ENCODE measurements at places on chromosomes 7 and 10. TPM values are rescaled to one million over a fixed set of nuclear protein-coding genes. Genes with fewer than 3 reads are reported as not detected.

The ATP6V1F gene
- total RNA-seq: 66.5 TPM

The TMEM273 gene
- not detected for total RNA-seq

The KCND2 gene
- total RNA-seq: 17.7 TPM

The ELOVL3 gene
- total RNA-seq: not detected

The LIPJ gene
- total RNA-seq: 0.14 TPM

The WASL gene
- total RNA-seq: 45.3 TPM

The MYL10 gene
- total RNA-seq: not detected

GRCh38 chr7:86954971-86955370, 104.5 kb downstream of the ELAPOR2 start:
- DNase-seq: no peak

DNA sequence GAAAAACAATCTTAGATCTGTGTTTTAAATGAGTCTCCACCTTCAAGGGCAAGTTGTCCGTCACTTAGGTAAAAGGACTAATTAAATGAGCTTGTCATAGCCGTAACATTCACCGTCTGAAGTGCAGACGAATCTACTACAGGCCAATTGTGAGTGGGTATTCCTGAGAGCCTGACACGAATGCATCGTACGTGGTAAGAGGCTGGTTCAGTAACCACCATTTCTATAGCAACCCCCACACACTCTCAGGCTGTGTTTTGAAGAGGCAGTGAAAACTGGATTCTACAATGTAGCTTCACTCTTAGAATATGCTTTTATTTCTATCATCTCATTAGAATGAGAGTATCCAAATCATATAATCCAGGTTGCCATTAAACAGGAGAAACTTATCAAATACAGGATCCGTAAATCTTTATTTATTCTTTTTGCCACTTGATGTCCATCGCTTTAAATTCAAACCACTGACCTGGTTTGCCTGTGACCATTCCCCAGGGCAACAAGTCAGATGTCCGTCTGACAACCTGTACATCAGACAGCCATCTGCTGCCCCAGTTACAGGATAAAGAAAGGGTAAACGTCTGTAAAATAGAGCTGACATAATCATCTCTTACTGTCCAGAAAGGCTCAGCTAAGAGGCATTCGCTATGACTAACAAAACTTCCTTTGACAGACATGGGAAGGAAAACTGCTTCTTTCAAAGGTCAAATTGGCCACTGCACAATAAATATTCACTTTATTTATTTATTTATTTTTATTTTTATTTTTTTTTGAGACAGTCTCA, 70.3 kb upstream of the NMT2 start:
- DNase-seq: no peak

GRCh38 chr7:22549667-22550513, 49.9 kb upstream of the STEAP1B start:
- peak; percentile 93 for DNase-seq

DNA sequence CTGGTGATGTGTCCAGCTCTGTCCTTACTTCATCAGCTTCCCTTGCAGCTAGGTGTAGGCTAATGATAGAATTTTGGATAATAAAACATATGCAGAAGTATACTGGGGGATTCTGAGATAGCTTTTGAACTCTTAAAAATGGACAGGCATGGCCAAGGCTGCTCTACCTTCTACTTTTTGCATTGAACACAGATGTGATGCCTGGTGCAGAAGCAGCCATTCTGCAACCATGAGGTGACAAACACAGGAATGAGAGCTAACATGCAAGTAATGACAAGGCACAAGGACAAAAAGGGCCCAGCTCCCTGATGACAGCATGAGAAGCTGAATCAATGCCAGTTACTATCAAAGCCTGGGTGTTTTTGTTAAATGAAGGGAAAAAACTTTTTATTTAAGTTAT, 686.5 kb upstream of the AUTS2 start:
- no peak for DNase-seq

DNA sequence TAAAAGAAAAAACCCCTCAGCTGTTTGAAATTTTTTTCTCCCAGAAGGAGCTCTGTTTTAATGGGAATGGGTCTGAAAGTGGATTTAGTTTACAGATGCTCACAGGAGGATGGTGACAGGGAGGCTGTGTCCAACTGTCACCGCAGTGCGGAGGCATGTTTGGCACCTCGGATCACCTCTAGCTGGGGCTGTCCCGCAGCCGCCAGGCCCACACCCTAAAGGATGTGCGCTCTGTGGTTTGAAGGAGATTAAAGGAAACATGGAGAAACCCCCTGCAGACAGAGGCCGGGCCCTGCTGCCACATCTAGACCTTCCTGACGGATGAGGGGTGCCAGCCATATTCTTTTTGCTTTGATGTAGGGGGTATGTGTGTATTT, 160.6 kb downstream of the DNAJB6 start:
- no peak for DNase-seq

- DNase-seq: no peak
Measured at GRCh38 chr7:53684693-53685092, 649.3 kb downstream of the POM121L12 start.

DNA sequence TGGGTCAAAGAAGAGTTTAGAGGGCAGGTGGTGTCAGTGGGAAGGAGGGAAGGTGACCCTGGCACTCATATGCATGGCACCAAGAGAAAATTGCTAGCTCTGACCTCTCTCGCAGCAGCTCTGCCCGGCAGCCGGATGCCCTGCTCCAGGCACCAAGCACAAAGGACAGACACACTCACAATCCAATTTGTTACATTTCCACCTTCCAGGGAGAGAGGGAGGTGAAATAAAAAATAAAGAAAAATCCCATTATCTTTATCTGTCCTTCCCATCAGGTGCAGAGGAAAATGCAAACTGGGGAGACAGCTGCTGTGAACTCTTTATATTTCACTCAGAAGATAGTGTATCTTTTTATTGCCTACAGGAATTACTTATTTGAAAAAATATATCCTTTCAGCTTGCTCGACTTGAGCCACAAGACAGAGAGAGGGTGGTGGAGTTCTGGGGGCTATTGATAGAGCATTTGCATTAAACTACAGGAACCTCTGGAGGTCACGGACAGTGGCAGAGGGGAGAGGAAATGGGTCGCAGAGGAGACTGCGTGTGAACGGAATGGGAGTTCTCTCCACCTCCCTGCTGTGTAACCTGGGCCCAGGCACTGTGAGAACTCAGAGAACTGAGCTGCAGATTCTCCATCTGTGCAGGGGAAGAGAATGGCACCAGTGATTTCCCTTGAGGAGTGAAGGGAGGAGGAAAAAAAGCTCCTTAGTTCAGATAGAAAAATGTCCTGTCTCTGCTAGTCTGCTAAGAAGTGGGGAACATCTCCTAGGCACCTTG, 421.4 kb downstream of the PLXNA4 start:
- peak; percentile 17 for DNase-seq

GRCh38 chr7:23117841-23118240, 12.3 kb downstream of the KLHL7 start:
- no peak for DNase-seq

DNA sequence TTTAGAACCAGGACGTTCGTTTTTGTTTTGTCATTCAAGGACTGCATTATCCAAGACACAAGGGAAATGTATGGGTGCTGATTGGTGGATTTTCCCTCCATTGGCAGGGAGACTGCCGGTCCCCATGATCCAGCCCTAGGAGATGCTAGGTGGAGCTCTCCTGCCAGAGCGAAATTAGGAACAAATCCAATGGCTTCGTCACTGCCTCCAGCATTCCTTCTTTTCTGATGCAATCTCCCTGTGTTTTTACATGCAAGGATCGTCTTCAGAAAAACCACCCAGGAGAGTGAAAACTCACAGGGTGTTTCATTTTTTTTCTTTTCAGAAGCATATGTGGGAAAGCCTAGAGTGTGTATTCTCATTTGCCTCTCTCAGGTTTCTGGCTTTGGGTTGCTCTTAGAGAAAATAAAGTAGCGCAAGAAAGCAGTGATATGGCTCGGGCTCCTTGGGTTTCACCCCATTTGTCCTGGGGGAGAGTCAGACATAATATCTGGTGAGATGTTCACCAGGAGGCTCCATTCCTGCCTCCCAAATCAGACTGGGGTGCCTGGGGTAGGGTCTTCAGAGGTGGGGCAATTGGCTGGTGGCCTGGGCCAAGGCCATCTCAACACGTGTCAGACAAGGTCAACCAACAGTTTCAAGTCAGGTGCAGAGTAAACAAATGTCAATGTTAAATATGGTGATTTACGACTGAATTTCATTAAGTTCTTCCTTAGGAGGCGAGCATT, 450.9 kb upstream of the MKI67 start:
- DNase-seq: peak; percentile 46

GRCh38 chr7:155867734-155868400, 55.6 kb upstream of the SHH start:
- DNase-seq: no peak

GRCh38 chr7:2523941-2524807, 4.6 kb downstream of the LFNG start:
- DNase-seq: peak; percentile 74

DNA sequence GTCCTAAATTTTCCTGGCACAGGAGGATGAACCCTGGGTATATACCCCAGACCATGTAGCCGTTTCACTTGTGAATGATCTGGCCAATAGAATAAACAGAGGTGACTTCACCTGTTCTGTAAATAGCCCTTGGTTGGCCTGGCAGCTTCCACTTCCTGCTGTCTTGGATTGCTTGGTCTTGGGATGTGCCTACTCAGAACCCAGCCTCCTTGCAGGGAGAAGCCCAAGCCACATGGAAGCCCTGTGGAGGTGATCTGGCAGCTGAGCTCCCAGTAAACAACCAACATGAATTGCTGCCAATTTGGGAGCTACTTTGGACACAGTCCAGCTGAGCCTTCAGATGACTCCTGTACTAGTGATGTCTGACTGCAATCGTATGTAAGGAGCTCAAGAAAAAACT, 4.8 kb upstream of the RAPGEF5 start:
- no peak for DNase-seq

DNA sequence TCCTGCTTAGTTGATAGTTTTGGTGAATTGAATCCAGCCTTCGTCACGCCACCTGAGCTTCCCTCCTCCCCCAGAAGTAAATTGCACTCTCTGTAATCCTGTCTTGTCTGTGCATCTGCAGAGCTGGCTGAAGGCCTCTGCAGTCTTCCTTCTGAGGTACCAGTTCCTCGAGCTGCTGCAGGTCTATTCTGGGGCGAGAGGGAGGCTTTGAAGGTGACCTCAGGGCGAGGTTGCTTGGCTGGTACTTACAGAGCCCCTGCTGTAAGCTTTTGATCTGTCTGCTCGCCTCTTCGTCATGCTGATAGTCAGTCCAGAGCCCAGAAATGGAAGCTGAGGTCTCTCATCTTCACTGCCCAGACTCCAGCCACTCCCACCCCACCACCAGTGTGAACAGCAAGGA, 513.6 kb upstream of the FOXK1 start:
- no peak for DNase-seq

DNA sequence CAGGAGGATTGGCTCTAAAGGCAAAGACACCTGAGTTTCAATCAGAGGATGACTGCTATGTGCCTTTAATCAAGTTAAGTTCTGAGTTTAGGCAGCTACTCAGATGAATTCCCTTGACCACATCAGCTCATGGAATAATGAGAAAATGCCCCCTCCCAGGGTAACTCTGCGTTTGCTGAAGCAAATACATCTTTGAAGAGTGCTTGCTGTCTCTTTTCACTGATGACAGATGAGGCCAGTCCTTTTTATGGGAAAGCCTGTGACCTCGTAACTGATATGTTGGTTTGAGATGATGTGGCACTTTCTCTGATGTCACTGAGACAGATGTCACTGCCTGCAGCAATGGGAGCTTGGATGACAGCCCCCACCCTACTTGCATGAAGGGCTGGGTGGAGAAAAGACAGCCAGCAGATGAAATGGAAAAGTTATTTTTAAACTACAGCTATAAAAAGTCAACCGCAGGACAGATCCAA, 43.7 kb upstream of the DGKI start:
- DNase-seq: no peak

DNA sequence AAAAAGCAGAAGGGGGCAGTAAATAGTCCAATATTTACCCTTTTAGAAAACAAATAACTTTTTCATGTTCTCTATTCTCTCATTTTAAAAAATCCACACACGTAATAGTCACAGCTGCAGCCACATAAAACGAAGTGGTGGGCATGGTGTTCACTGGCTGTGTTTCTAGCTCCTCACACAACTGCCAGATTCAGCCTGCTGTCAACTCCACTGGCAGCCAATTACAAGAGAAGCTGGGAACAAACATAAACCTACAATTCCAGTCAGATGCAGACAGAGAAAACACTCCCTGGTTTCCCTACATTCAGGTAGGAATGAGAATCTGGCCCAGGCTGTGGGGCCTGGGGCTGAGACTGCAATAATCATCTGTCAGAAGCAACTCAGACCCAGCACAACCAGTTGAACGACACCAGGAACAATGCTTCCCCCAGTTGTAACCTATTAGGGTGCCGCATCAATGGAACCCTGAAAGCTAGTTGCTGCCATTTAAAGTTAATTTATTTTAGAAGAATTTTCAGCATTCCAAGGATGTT, 29.1 kb downstream of the ERCC6 start:
- DNase-seq: no peak

- DNase-seq: no peak
Measured at GRCh38 chr10:94358480-94358879, 4.3 kb downstream of the NOC3L start.

DNA sequence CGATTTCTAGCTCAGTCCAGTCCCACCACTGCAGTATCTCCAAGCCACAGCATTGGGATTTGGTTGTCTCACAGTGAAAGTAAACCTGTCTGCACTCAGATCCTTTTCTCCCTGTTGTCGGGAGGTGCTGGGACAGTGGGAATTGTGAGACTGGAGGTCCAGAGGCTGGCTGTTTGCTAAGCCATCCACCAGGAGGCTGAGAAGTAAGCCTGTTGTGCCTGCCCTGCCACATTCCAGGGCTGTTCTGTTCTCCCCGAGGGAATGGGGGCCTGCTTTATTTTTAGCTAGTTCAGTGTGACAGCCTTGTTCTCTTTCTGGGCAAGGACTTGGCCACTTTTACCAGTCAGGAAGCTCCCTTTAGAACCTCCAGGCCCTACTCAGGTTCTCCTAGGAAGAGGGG, 54.9 kb downstream of the HK1 start:
- peak; percentile 81 for DNase-seq

DNA sequence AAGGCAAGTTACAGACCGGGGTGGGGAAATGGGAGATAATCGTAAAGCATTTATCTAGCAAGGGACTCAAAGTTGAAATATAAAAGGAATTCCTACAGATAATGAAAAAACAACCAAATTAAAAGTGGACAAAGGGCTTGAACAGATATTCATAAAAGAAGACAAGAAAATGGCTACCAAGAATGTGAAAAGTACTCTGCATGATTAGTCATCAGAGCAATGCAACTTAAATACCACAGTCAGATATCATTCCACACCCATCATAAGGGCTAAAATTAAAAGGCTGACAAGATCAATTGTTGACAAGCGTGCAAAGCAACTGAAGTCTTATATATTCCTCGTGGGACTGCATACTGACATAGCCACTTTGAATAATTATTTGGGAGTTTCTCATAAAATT, 124.6 kb upstream of the RSU1 start:
- DNase-seq: no peak

DNA sequence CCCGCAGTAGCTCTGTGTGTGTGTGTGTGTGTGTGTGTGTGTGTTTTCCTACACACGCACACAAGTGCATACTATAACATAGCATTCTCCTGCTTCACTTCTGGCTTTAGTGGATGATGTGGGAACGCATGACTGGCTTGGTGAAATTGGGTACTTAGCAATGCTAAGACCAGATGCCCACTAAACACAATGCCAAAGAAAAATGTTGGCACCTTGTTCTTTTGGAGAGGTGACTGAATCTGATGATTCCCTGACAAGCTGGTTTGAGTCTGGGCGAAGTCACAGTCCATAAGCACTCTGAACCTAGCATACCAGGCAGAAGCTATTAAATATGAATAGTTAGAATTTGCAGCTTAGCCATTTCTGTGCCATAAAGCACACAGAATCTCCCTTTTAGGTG, 68.0 kb upstream of the CDCA7L start:
- no peak for DNase-seq
